ENCODE measurements at places on chromosomes 11 and 22.

GRCh38 chr11:119583585-119583984 lies 145.4 kb downstream of the NECTIN1 start:
- DNase-seq: no peak

DNA sequence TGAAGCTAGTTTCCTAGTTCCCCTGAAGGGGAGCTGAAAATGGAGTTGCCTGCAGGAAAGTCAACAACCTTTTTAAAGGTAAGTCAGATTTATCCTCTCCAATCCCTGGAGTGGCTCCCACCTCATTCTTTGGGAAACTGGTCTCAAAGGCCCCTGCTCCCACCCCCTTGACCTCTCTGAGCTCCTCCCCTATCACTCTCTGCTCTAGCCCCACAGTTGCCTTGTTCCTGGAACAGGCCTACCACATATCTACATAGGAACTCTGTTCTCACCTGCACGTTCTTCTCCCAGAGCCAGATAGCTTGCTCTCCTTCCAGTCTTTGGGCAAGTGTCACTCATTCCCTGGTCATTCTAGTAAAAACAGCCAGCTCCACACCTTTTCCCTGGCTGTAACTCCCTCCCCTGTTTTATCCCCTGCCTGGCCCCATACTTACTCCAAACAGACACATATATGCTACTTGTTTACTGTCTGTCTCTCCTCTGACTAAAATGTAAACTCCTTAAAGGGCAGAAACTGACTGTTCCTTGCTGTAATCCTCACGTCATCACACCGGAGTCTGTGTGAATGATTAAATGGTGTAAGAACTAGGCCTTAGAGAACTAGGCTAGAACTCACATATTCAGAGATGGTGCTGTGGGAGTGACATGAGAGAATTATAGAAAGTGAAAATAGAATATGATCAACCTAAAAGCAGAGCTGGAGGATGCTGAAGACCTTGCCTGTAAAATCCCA lies 53.3 kb downstream of the TCF20 start:
- DNase-seq: no peak

GRCh38 chr11:107468596-107468995 lies 11.0 kb upstream of the CWF19L2 start:
- no peak for DNase-seq

DNA sequence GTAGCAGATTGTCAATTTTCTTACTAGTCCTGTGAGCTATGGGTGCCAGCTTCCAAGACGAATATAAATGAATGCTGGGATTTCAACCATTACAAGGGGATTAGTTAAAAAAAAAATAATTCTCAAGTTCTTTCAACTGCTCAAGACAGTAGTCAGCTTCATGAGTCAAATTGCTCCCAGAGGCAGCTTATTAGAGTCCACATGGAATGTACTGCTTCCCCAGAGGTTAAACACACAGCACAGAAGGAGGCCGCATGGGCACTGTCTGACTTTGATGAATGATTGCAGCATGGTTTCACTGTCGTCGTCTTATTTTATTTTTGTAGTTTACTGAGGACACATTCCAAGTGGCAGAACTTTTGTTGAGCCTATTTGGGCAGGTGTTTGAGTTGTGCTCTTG lies 563.2 kb downstream of the TMEM135 start:
- DNase-seq: no peak

DNA sequence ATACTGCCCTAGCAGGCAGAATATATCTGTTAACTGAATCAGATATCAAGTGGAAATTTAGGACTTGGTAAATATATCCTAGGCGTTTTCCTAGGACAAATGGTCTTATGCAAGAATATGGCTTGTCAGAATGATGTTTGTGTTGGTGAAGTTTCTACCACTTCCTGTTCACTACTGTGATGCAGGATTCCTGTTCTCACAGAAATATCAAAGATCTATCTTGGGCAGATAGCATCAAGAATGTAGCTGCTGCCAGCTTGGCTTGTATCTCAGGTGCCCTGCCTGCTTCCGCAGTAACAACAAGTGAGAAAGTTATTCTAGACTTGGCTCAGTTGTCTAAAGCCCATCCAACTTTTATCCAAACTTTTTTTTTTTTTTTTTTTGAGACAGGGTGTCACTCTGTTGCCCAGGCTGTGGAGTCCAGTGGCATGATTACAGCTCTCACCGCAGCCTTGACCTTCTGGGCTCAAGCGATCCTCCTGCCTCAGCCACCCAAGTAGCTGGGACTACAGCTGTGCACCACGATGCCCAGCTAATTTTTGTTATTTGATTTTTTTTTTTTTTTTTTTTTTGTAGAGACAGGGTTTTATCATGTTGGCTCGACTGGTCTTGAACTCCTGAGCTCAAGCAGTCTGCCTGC lies 61.3 kb downstream of the PPME1 start:
- DNase-seq: no peak

DNA sequence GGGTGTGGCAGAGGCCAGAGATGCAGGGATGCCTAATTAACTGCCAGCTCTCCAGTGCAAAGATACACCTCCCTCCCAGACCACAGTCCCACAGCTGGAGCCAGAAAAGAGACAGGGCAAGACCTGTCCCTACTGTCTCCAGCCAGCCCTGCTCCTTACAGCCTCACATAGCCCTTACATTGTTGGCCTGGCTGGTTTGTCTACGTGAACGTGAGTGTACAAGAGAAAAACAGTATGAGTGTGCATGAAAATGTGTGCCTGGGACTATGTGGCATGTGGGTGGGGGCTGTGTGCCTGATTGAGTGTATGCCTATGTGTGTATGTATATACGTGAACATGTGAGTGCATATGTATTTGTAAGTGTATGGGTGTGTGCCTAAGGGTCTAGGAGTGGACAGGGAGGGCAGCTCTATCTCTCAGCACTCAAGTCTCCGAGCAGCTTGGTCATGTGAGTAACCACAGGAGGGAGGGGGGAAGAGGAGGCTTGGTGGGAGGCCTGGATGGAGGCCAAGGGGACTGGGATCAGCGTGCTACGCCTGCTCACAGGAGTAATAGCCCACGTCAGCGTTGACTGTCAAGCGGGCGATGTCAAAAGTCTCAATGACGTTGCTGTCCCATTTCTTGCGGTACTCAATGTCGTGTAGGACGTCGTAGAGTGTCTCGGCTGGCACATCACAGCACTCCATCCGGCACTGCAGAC lies 6.6 kb upstream of the ARAP1 start:
- DNase-seq: no peak

DNA sequence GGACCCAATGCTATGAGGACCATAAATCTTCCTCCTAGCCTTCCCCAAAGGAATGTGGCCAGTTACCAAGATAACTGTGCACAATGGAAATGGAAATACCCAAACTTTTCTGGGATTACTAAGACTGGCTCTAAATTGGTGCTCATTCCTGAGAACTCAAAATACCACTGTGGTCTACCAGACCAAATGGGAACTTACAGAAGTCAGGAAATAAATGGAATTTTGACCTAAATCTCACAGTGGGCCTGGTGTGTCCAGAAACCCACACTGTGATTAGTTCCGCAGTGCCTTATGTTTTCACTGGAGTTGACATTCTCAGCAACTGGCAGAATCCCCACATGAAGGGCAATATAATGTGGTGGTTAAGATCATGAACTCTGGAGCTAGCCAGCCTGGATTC lies 99.4 kb upstream of the ZC3H12C start:
- DNase-seq: no peak

DNA sequence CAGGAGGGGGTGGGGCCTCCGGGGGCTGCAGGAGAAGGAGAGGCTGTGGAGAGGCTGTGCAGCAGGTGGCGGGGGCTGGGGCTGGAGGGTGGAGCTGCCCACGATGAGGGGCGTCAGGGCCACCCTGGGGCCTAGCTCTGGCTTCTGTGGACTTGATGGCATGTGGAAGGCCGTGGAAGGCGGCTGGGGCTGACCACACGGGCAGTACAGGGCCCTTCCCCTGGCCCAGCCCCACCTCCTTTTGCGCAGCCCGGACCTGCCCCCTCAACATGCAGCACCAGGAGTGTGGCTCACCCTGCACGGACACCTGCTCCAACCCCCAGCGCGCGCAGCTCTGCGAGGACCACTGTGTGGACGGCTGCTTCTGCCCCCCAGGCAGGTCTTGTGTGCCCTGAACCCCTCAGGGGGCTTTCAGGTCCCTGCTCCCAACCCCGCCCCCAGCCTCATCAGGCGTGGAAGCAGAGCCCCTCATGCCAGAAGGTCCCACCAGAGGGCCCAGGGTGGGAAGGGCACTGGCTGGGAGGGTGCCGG lies 6.1 kb downstream of the MUC5B start:
- no peak for DNase-seq

GRCh38 chr22:48177631-48178030 lies 1415.2 kb downstream of the TBC1D22A start:
- DNase-seq: no peak

DNA sequence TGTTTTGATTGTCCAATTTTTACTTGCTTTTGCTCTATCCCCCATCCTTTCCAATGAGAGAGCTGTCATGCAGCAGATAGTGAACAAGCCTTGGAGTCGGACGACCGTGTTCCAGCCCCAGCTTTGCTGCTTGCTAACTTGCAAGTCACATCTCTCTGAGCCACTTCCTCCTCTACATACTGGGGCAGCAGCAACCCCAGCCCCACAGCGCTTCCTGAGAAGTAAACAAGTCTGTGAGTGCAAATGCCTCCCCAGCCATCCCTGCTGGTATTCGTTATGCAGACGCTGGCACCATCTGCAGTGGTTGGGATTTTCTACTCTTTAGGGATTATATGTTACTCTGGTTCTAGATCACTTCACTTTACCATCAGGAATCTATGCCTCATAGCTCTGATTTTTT lies 35.0 kb downstream of the TPBGL start:
- DNase-seq: peak; percentile 62

DNA sequence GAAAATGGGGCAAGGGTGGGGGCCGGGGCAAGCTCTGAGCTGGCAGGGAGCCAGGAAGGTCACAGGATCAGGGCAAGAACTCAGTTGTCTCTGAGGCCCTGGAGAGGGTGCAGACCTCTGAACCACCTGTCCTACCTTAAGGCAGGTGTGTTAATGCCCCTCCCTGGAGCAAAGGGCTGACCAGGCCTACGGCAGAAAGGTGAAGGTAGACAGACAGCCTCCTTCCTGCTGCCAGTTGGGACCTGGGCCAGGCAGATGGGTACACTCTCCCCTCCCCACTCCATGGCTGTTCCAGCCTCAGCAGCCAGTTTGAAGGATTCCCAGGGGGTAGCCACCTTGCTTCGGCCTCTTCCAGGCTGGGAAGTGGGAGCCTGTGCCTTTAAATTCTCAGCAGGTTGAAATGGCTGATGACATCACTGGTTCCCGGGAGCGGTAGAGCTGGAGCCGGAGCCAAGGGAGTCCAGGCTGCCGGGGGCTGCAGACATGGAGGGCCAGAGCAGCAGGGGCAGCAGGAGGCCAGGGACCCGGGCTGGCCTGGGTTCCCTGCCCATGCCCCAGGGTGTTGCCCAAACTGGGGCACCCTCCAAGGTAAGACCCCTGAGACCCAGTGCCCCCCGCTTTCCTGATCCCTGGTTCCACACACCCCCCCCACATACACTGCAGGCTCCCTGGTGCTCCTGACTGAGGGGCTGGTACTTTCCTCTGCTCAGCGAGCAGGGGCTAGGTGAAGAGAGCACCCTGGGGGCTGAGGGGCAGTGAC lies at the start of gene INPP5J:
Gene INPP5J (plus strand): TSS at position 435 of the 760 bp plus-strand sequence. CDS start 49 bp downstream, at position 484.
- DNase-seq: no peak

- peak; percentile 93 for DNase-seq
Measured at GRCh38 chr11:65662799-65663638, at the start of gene RELA. Gene RELA, minus strand, starts transcription at chr11:65662916. Its CDS starts 84 bp downstream, at chr11:65662832.

DNA sequence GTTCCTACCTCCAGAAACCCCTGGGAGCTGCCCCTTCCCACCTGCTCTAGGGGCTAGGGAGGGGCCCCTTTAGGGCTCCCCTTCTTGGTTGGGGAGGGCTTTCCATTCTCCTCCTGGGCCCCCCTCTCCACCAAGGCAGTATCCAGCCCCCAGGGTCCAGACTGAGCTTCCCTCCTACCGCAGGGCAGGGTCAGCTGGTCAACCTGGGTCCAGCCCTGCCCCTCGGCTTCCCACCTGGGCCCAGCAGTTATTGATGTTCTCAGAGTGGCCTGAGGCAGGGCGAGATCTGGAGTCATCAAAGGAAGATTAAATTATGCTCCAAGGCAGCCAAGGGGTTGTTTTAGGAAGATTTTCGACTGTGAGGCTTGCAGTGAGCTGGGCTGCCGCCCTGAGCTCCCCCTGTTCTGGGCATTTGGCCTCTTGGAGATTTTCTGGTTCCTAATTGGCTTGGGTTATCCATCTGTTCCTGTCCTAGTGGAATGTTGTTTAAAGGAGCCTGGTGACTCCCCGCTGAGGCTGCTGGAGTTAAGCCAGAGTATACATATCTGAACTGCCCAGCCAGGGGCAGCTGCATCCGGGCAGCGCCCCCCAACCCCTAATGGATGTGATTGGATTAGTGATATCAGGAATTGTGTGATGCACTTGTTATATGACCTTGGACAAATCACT lies 1.8 kb upstream of the SLC22A8 start:
- no peak for DNase-seq

DNA sequence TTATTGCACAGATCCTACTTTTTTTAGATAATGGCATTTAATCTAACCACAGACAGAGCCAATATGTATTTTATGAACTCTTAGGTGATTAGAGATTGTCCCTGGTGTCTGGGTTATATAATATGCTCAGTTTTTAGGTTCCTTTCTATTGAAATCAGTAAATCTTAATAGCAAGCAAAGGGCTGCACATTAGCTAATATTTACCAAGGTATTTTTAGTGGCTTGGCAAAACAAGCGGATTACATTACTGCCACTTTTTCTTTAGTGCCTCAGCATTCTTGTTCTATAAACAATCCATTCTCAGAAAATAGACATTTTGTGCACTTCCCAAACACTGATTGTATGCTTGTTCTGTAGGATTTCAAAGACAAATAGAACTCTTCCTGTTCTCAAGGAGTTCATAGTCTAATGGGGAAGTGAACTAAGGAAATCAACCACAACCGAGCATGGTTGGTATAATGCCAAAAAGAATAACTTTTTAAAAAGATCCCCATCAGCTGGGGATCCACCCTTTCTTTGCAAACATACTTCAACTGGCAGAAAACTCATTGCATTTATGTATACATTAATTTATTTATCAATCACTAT lies 23.8 kb downstream of the KCNJ1 start:
- no peak for DNase-seq

- DNase-seq: no peak
Measured at GRCh38 chr11:74476536-74476935, 9.2 kb upstream of the KCNE3 start.

DNA sequence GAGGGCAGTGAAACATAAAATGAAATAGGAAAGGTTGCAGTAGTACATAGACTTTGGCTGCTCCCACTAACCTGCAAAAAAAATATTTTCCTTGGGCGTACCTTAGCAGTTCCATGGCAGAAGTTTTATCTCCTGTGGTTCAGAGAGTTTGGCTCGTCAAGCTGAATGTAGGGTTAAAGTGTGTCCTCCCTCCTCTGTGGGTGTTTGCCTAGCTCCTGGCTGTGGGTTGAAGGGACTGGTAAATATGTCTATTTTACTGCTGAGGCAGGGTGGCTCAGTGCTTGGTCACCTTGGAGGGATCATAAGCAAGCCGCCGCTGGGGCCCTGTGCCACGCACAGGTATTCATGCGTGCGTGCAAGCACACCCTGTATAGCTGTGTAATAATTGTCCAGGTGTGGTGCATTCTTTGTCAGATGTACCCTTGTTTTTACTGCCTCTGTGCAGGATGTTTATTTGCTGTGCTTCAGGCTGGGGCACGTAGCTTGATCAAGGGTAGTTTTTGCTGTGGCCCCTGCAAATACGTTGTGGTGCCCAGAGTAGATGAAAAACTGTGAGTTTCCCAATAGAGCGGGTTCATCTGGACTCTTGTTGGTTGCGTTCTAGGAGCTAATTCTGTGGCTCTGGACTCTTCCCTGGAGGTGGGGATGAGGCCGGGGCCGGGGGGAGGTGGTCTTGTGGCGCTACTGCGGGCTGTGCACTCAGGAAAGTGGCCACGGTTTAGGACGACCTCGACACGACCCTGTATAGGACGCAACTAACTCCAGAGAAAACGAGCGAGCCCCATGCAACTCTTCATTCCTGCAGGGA lies 732 bp upstream of the SORL1 start:
- peak; percentile 57 for DNase-seq

GRCh38 chr22:23384431-23384830 lies 195.7 kb downstream of the IGLL1 start:
- DNase-seq: no peak
